ENCODE measurements at places on chromosomes 6 and 20. TPM values are rescaled to one million over a fixed set of nuclear protein-coding genes. Genes with fewer than 3 reads are reported as not detected.
A peak's percentile ranks its signal among the peaks of the same experiment; 100 is the strongest.

DNA sequence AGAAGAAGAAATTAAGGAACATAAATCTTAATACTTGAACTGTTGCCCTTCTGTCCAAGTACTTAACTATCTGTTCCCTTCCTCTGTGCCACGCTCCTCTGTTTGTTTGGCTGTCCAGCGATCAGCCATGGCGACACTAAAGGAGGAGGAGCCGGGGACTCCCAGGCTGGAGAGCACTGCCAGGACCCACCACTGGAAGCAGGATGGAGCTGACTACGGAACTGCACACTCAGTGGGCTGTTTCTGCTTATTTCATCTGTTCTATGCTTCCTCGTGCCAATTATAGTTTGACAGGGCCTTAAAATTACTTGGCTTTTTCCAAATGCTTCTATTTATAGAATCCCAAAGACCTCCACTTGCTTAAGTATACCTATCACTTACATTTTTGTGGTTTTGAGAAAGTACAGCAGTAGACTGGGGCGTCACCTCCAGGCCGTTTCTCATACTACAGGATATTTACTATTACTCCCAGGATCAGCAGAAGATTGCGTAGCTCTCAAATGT is 17.1 kb downstream of the IRF4 start:
- no peak for DNase-seq

GRCh38 chr20:48728042-48728825 is 99.6 kb downstream of the PREX1 start:
- DNase-seq = no peak

DNA sequence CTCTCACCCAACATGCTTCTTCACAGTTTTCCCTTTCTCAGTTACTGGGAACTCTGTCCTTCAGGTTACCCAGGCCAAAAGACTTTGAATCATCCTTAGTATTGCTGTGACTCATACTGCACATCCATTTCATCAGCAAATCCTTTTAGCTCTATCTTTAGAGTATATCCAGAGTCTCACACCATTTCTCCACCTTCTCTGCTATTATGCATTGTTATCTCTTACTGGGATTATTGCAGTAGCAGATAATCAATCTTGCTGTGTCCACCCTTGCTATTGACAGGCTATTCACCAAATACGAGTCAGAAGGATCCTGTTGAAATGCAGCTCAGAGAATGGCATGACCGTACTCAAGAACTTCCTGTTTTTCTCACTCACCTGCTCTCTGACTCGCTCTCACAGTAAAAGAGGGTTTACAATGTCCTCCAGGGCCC is 57.3 kb downstream of the BCKDHB start:
- DNase-seq = no peak

DNA sequence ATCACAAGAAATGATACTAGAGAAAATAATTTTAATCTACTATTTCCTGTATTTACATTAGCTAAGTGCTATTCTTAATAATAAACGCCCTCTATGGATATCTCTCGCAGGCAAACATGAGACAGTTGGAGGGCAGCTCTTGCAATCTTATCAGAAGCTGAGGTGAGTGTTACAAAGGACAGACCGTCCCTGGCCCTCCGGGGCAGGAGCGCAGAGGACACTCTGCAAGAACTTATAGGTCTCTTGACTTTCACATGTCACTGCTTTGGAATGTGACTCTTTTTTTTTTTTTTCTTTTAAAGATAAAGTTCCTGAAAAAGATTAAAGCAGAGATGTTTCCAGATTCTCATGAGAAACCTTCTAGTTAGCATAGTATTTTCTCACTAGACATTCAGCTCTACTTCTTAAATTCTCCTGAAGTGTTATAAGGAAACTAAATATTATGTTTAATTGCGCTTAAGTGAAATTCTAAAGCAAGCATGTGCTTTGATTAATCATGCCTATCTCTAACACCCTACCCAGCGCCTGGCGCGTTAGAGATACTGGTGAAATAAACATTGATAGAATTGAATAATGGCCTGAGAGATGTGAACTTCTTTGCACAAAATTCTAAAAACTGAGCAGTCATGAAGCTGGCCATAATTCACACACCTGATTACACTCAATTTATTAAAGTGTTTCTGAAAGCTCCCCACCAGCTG is 57.4 kb downstream of the SYTL3 start:
- no peak for DNase-seq

GRCh38 chr6:3336066-3336786 is 77.5 kb downstream of the PSMG4 start:
- DNase-seq = no peak

DNA sequence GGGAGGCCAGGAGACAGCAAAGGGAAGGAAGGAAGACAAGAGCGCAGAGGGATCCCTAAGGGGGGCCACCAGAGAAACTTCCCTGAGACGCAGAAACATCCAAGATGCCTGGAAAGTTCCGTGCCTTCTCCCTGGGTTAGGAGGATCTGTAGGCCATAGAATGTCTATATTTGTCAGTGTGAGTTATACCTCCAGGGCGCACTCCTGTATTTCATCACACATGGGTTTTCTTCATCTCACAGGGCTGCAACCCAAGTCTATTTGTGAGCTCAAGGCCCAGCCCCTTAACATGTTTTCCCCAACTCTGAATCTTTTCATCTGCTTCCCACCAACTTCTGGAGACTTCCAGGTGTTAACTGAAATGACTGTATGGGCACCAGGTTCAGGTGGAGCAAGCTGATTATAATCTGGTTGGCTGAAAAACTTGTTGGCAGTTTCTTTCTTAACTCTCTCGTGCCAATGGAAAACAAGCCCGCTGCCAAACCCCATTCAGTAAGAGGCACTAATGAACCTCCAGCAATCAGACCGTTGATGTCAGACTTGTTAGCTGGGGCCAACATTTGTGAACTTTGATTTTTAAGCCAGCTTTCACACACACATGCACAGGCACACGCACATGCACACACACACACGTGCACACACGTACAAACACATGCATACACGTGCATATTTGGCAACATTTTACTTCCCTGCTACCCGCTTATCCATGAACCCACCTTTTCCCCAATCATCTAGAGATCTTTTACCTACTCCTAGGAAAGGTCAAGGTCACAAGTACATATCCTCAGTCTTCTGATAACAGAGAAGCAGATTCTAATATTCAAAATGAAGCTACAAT is 247.5 kb upstream of the GMDS start:
- DNase-seq = no peak

DNA sequence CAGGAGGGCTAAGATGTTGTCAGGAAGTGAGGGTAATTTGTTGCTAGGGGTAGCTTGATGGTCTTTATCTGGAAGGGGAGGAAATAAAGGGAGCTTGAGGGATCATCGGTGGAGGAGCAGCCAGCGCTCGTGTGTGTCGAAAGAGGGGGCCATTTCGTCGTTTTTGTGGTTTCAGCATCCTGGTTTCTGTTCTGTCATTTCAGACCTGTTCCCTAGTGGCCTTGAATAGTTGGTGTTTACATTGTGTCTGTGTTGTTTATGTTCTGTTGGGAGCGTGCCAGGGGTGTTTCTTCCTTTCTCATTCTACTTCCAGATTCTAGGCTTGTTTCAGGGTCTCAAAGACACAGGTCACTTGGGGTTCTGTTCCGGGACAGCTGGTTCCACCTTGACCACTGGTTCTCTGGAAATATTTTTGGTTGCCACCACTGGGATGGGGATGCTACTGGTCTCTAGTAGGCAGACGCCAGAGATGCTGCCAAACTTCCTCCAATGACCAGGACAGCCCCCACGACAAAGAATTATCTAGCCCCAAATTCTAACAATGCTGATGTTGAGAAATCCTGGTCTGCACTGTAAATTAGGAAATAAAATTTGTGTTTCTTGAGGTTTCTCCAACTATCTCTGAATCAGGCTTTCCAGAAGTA is 113.9 kb upstream of the NAA20 start:
- peak; percentile 53 for DNase-seq

- peak; percentile 17 for DNase-seq
Observed at GRCh38 chr20:63126876-63127699, 88.8 kb downstream of the YTHDF1 start.

- no peak for DNase-seq
Observed at GRCh38 chr20:1034415-1034789, 32.3 kb upstream of the RSPO4 start.

- no peak for DNase-seq
Observed at GRCh38 chr6:152026291-152026690, 218.8 kb downstream of the ESR1 start.

- DNase-seq = no peak
Observed at GRCh38 chr20:7989379-7989778, 30.2 kb downstream of the TMX4 start.

DNA sequence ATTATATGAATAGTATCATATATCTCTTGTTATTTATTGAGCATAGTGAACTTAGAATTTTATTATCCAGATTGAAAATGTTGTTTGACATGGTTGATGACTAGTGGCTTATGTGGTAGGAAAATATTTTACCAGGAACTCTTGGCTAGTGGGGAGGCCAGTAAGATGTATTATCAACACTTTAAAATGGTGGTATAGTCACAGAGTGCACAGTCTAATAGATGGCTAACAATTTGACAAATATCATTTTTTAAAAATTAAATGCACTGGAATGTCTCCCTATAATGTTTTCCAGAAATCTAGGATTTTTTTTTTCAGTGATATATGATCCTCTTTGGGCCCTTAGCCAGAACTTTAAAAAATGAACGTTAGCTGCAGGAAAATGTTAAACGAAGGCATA is 26.9 kb upstream of the EYA4 start:
- no peak for DNase-seq

DNA sequence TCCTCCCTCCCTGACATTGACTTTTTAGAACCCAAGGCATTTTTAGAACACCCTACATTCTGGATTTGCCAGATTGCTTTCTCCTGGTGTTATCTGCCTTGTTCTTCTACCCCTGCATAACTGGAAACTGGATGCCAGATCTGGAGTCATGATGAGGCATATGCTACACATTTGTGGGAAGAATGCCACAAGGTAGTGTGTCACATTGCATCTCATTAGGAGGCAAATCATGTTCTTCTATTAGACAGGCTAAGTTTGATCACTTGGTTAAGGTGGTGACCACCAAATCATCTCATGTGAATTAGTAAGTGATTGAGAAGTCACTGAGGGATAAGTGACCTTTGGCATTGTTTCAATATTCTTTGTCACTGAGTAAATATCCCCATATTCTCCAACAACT is 12.9 kb upstream of the NKX2-2 start:
- DNase-seq = no peak

DNA sequence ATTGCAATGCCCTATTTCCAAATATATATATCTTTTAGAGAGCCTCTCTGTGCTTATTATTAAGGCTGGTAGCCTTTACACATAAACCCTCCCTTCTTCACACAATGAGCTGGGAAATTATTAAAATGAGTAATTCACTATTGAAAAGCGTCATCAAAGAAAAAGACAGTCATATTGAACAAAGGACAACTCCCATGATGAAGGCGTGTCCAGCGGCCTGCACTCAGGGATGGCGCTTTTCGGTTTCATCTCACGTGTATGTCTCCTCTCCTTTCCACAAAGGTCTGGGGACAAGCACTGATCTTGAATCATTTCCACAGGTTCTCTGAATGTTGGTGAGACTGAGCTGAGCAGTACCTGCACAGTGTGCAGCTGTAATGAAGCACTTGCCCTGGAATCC is 3.5 kb downstream of the SERPINB9 start:
- DNase-seq = no peak

DNA sequence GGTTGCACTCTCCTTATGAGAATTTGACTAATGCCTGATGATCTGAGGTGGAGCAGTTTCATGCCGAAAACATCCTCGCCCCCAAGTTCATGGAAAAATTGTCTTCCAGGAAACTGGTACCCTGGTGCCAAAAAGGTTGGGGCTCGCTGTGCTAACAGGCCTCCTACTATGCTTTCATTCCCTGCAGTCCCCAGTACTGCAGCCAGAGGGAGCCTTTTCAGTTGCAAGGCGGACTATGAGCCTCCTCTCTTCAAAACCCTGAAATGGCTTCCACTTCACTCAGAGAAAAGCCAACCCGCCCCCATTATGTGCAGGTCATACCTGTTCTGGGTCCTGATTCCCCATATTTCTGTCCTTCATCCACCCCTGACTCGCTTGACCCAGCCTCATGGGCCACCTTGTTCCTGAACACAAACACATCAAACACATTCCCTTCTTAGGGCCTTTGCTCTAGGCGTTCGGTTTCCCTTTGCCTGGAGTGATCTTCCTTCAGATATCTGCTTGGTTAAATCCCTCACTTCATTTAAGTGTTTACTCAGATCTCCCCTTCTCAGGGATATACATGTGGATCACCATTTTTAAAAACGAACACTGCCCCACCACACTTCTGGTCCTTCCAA is 173.7 kb downstream of the PHACTR1 start:
- DNase-seq = no peak

DNA sequence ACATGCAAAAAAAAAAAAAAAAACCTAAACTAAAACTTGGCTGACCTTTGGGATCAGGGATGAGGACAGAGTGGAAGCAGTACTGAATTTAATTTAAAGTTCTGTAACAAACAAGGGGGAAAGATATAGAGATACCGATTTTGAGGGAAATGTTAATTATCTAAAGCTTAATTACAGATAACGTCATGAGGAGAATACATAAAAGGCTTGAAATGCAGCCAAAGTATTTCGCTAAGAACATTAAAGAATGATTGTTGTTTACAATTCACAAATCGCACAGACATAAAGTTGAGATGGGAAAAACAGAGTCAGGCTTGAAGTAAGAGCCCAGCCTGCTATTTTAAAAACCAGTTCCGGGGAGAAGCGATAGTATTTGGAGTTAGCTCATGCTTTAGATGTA is 208.0 kb upstream of the SASH1 start:
- DNase-seq = no peak

DNA sequence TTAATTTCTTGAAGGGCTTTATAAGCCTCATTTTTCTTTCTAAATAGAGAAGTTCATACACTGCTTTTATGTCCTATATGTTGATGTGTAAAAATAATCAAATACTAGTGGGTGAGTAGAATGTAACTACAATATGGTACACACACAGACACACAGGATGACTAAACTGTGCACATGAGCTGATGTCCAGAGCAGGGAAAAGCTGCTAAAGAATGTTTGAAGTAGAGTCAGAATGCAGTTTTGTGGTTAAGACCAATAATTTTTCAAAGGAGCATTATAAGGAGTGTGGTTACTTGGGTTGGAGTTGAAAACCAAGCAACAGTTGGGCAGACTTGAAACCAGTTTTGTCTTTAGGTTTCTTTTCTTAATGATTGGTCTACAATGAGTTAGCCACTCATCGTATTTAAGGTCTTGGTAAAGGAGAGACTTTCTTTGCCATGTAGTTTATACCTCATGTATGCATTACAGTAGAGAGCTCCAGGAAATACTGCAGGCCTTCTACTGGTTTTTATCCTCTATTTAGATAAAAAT is 196.6 kb downstream of the ESR1 start:
- DNase-seq = no peak

DNA sequence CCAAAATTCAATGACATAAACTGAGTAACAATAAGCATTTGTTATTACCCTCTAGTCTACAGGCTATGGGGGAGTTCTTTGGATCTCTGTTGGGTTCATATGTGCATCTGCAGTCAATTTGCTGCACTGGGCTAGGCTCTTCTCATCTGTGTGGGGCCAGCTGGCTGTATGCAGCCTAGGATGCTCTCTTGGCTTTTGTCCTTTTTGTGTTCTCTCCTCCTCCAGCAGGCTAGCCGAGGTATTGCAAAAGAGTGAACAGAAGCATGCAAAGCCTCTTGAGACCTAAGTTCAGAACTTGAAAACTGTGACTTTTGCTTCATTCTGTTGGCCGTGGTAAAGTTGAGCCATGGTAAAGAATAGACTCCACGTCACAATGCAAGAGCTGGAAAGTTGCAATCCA is 62.8 kb upstream of the FOXO3 start:
- DNase-seq = no peak

Gene HLA-DPA1
- total RNA-seq = 660 TPM

Gene RBBP8NL
- total RNA-seq = 6.3 TPM

Gene PLCG1
- total RNA-seq = 109 TPM

Gene ZKSCAN4
- 3.7 TPM for total RNA-seq

Gene SRSF6
- 87.7 TPM for total RNA-seq

Gene CPNE5
- total RNA-seq = 2.1 TPM

Gene HLA-DRB5
- total RNA-seq = 276 TPM

Gene AVP
- total RNA-seq = not detected

Gene NR2E1
- not detected for total RNA-seq

Data from upper lobe of left lung (tissue), 6 donors.